Activated CD4-positive, alpha-beta T cell treated with anti-CD3 and anti-CD28 coated beads, Interleukin-2, amount 50 U/mL, for 24 hours (primary cell): ENCODE measurements at places on chromosomes 1 and 21.

GRCh38 chr1:78492386-78492950 is 1.7 kb downstream of the PTGFR start:
- no peak for DNase-seq

DNA sequence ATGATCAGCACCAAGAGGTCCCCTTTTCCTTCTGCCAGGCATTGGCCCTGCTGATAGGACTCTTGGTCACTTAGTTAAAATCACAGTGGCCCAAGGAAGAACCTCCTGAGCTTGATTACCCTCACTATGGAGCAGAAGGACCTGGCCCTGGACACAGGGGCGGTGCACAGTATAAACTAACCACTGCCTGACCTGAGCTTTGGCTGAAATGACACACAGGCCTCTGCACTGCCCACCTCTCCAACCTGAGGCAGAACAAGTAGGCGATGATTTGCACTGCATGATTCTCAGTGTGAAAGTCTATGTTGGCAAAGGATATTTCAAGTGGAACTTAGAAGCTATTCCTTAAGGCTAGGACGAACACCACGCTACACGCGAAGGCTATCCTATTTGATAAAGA is 48.5 kb downstream of the CAPN2 start:
- DNase-seq = no peak

GRCh38 chr1:13664451-13664850 is 35.5 kb upstream of the PRDM2 start:
- no peak for DNase-seq

GRCh38 chr1:39808784-39809517 is 20.3 kb upstream of the BMP8B start:
- DNase-seq = no peak

DNA sequence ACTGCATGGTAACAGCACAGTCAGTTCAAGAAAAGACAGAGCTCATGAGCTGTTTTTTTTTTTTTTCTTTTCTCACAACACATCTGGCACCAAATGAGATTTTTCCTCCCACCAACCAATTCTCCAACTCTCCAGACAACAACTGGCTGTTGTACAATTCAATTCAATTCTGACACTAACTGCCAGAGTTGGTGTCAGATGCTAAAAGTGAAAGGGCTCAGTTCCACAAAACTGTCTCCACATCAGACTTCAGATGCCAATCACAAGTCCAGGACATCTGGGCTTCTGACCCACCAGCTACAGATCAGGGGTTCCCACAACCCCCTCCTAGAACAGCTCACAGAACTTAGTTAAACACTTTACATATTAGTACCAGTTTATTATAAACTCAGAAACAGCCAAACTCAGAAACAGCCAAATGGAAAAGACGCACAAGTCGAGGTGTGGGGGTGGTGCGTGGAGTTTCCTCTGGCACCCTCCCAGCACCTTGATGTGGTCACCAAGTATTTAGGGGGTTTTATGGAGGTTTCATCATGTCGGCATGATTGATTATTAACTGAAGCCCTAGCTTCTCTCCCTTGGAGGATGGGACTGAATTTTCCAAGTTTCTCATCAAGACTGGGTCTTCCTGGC is 39.2 kb upstream of the LRRC8D start:
- peak; percentile 78 for DNase-seq

DNA sequence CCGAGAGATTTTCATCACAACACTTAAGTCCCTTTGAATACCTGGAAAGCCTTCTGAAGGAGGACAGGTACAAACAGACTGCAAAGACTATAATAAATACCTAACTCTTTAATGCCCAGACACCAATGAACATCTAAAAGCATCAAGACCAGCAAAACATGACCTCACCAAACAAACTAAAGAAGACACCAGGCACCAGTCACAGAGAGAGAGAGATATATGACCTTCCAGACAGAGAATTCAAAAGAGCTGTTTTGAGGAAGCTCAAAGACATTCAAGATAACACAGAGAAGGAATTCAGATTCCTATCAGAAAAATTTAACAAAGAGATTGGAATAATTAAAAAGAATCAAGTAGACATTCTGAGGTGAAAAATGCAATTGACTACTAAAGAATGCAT is 50.6 kb upstream of the ACADM start:
- no peak for DNase-seq

GRCh38 chr1:19365721-19366120 is 53.6 kb downstream of the SLC66A1 start:
- no peak for DNase-seq

GRCh38 chr1:156053768-156054499 is at the start of gene UBQLN4:
Gene UBQLN4 (minus strand): TSS chr1:156053798. CDS start chr1:156053701, 97 bp downstream.
- peak; percentile 69 for DNase-seq

- no peak for DNase-seq
These were observed 15.8 kb upstream of the PLA2G2C start for GRCh38 chr1:20202166-20202565.

GRCh38 chr1:192010406-192010805 is 147.9 kb upstream of the RGS18 start:
- DNase-seq = no peak

DNA sequence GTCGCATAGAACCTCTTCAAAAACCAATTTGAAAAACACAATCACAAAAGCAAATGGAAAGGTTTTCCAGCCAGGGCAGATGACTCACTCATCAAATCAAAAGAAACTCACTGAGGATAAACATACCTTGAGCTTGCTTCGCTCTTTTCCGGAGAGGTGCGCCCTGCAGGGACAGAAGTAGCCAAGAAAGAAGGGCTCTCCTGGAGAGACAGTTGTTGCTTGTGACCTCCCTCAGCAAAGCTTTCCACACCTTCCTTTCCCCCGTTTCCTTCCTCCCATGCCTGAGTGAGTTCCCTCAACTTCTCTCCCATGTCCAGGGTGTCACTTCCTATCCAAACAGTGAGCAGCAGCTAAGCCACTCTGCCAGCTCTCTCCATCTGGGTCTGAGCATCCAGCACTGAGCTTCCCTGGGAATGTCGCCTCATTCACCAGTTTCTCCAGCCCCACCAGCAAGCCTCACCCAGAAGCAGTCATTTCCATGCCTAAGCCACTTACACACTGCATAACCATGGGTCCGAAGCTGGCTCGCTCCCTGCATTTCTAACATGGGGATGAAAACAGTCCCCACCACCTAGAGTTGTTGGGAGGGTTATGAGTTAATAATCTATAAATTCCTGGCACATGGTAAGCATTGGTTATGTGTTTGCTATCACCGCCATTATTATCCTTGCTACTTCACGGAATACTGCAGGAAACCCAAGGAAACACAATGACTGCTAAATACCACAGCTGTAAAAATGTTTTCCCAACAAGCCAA is 75.0 kb downstream of the PTPN14 start:
- no peak for DNase-seq

DNA sequence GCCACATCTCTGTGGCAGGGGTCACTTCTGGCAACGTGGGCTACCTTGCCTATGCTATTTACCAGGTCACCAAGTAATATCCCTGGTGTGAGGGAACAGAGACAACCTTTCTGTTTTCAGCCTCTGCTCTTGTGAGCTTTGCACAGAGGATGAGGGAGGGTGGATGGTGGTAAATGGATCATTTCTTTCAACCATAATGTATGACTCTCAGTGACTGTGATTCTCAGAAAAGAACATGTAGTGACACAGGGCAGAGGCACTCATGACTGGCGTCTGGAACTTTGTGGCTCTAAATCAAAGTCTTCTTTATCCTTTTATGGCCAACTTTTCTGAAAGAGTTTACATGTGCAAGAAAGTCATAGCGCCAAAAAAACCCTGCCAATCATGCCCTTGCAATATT is 153.5 kb upstream of the USP24 start:
- no peak for DNase-seq

DNA sequence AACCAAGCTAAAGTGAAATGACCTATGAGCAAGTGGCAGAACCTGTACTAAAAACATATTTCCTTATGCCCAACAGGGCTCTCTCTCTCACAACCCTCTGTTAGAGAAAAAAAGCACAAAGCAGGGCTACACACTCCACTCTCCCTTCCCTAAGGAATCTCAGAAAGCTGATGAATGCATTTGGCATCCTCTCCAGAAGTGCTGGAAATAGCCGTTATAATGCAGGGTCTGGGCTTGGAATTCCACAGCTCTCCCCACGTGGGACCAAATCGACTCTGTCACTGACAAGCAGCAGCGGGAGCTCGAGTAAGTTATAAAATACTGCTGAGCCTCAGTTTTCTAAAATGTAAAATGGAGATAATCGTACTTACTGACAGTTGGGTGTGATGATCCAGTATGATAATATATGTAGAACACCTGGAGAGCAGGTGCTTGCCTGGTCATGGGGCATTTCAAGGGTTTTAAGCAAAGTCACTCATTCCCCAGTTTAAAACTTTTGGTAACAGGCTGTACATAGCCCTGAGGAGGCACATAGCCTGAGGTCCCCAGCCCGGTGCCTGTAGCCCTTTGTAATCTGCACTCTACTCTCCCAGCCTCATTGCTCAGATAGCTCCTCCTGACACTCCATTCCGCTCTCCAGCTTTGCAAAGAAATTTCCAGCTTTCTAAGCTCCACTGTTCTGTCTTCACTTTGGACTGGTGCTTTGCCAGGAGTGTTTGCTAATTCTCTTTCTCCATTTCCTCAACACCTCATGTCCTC is 175.6 kb upstream of the DAB1 start:
- no peak for DNase-seq

DNA sequence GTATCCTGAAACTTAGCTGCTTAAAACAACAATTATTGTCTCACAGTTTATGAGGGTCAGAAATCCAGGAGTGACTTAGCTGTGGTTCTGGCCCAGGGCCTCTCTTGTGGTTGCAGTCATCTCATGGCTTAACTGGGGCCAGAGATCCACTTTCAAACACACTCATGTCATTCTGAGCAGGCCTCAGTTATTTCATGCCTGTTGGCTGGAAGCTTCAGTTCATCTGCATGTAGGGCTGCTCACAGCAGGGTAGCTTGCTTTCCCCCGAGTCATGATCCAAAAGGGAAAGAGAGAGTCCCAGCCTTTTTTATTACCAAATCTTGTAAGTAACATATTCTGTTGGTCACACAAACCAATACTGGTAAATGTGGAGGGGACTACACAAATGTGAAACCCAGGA is 96.6 kb upstream of the B3GALT2 start:
- no peak for DNase-seq

- DNase-seq = no peak
These were observed 3.8 kb downstream of the PTAFR start for GRCh38 chr1:28172713-28173150.

DNA sequence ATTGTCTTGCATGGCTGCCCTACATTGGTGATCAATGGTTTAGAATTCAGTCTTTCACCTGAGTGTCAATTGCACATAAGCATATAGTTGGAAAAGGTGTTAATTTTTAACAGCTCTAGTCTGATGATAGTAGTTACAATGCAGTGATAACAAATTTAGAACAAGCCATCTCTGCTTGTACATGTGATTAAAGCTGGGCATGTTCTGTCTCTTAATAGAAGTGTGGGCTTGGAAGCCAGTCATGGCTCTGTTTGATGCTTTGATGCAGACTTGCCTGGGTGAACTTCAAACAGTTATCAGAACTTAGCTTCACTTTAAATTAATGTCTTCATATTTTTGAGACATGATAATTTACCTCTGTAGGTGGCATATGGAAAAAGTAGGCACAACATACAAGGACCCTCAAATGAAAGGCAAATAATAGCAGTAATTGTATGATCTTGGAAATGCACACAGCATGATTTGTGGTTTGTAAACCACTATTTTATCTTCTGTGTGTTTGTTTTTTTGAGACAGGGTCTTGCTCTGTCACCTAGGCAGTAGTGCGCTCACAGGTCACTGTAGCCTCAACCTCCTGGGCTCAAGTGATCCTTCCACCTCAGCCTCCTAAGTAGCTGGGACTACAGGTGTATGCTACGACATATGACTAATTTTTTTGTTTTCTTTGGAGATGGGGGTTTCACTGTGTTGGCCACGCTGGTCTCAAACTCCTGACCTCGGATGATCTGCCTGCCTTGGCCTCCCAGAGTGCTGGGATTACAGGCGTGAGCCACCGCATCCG is 3.8 kb downstream of the DDI2 start:
- no peak for DNase-seq

DNA sequence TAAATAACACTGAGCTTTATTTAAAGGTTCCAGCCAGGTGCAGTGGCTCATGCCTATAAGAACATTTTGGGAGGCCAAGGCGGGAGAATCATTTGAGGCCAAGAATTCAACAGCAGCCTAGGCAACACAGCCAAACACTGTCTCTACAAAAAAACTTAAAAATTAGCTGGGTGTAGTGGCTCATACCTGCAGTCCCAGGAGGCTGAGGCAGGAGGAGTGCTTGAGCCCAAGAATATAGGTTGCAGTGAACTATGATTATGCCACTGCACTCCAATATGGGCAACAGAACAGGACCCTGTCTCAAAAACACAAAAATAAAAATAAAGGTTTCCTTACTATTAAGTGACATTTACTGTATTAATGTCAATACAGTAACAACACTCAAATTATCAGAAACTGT is 2.1 kb downstream of the TAF12 start:
- DNase-seq = no peak

DNA sequence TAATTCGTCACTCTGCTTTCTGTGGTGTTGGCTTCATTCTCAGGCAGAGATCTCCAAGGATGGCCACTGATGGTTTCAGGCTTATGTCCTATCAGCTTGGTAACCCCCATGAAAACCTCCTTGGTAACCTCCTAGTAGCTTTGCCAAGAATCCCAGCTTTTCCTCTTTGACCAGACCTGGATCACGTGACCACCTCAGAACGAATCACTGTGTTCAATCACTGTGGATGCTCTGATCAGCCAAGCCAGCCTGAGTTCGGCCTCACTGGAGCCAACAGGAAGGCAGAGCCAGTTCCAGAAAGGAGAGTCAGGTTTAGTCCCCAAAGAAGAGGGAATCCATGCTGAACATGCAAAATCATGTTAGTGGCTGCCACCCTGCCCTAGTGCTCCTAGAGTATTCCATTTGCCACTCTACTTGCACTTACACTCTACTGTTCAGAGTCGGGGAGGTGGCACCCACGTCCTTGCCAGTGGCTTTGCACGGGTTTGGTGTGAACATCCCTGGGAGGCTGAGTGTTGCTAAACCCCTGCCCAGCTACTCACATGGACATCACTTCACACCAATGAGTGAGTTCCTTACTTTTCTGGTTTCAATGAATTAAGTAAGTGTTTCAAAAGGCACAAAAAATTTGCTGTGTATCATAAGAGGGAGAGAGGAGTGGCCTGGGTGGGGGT is 33.5 kb upstream of the SSBP3 start:
- DNase-seq = no peak

- DNase-seq = no peak
These were observed 132.8 kb downstream of the GLIS1 start for GRCh38 chr1:53606197-53606596.

DNA sequence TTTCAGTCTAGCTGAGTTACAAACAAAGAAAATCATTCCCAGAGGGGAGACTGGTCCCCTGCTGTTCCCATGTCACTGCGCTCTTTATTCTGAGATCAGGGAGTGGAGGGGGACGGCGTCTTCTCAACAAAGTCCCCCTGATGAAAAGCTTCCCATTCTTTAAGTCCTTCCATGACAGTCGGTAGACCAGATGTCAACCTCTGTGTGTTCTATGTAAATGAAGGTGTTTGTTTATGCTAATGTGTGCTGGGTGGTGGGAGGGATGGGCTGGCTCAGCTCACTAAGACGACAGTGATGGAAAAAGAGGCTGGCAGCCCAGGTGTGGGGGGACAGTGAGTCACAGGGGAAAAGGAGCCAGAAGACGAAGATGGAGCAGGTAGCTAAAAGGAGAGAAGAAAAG is 148.2 kb upstream of the KLHDC7A start:
- DNase-seq = no peak

- DNase-seq = no peak
These were observed 3.5 kb downstream of the PPP1R15B start for GRCh38 chr1:204408074-204408507.
